ENCODE measurements at places on chromosomes 2 and 18.

GRCh38 chr2:96807127-96807471, 9.0 kb upstream of the CNNM3 start:
- peak overlapping the region; percentile 32 for H3K27ac ChIP-seq
- peak overlapping the region; percentile 17 for H3K4me3 ChIP-seq
- H3K27me3 ChIP-seq = no peaks in the 10 kb centered on the region
- no peak for DNase-seq

GRCh38 chr2:120503206-120503792, 157.4 kb downstream of the INHBB start:
- no peak overlapping the region for H3K27ac ChIP-seq
- no peak overlapping the region for H3K4me3 ChIP-seq
- DNase-seq = no peak
- no peaks in the 10 kb centered on the region for H3K4me1 ChIP-seq
- H3K27me3 ChIP-seq = no peaks in the 10 kb centered on the region
- H3K36me3 ChIP-seq = no peaks in the 10 kb centered on the region

DNA sequence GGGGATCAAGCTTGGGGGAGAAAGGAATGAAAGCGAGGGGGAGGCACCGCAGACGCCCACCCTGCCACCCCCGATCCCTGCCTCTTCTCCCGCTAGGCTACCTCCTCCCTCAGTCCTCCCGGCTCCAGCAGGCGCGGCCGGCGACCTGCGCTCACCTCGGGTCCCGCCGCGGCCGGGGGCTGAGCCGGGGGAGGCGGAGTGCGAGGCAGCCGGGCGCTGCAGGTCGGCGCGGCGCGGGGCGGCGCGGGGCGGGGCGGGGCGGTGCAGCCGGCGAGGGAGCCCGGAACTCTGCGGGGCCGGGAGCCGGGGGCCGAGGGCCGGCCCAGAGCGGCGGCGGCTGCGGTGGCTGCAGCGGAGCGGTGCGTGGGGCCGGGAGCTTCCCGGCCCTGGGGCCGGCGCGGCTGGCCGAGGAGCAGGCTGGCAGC, 477 bp downstream of the ACVR1 start:
- H3K4me3 ChIP-seq = peak overlapping the region; percentile 66
- no peak overlapping the region for H3K27ac ChIP-seq
- no peaks in the 10 kb centered on the region for H3K27me3 ChIP-seq
- peaks cover 35% of the 10 kb centered on the region for H3K4me1 ChIP-seq
- no peak for DNase-seq
- no peaks in the 10 kb centered on the region for H3K36me3 ChIP-seq

GRCh38 chr18:36296650-36297416, 680 bp upstream of the FHOD3 start:
- H3K4me1 ChIP-seq = peaks cover 9% of the 10 kb centered on the region
- peaks cover 72% of the 10 kb centered on the region for H3K27me3 ChIP-seq
- no peak for DNase-seq
- no peaks in the 10 kb centered on the region for H3K36me3 ChIP-seq

- H3K4me3 ChIP-seq = no peak overlapping the region
- no peaks in the 10 kb centered on the region for H3K36me3 ChIP-seq
- DNase-seq = no peak
- H3K4me1 ChIP-seq = no peaks in the 10 kb centered on the region
- no peaks in the 10 kb centered on the region for H3K27me3 ChIP-seq
Measured at GRCh38 chr2:111685342-111685741, 198.7 kb downstream of the ANAPC1 start.

- H3K4me1 ChIP-seq = no peaks in the 10 kb centered on the region
- no peaks in the 10 kb centered on the region for H3K27me3 ChIP-seq
- no peak for DNase-seq
- no peaks in the 10 kb centered on the region for H3K36me3 ChIP-seq
- H3K27ac ChIP-seq = no peak overlapping the region
Measured at GRCh38 chr2:179344970-179345369, 80.3 kb upstream of the SESTD1 start.

DNA sequence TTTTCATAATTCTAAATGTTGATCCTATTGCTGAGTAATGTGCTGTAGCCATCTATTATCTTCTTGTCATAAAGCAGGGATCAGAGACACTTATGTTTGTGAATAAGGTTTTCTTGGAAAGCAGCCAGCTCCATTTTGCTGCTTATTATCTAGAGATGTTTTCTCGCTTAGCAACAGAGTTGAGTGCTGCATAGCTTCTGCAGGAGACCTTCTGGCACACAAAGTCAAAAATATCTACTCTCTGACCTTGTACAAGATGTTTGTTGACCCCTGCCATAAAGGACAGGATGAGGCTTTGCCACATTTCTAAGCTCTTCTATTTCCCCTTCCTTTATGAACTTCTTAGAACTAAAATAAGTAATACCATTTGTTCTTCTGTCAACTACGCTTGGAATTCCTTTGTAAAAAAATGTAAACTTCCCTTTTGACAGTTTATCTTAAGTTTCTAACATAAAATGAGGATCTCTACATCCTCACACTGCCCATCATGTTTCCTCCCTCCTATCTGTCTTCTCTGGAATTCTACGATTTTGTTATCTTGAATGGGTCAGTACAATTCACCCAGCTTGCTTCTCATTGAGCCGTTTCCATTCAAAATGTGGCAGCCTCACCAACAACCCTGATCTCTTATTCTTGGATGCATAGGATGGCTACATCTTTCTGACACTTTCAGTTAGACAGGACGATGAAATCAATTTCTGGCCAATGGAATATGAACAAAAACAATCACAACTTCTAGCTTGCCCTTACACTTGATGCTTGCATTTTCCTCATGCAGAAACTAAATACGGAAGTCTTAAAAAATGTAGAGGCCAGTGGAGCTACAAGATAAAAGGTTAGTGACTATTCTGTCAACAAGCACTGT, 1377.0 kb downstream of the SUCLG1 start:
- no peak overlapping the region for H3K27ac ChIP-seq
- H3K27me3 ChIP-seq = no peaks in the 10 kb centered on the region
- no peak for DNase-seq
- H3K4me3 ChIP-seq = no peak overlapping the region

DNA sequence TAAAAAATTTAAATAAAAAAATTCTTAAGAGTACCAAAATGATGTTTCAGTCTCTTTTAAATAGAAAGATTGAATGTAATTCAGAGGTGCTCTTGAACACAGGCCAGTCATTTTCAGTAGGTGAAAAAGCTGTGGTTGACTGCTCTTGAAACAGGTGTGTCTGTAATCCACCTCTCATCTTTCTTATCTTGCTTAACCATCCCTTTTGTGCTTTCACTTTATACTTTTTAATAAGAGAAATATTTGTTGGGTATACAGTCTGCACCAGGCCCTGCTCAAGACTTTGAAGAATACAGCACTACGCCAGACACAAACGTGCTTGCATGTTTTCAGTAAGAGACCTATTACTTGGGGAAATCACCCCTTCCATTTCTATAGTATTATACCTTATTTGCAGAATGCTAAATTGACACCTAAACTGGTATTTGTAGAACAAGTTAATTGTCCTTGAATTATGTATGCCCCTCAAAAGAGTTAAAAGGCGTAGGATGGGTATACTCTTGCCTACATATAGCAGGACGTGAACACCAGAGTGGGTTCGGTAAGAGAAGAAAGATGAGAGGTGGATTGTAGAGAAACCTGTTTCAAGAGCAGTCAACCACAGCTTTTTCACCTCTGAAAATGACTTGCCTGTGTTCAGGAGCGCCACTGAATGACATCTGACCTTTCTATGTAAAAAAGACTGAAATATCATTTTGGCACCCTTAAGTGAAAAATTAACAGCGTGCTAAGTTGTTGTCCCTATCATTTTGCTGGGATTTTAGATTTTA, 4.0 kb upstream of the RTN4 start:
- no peaks in the 10 kb centered on the region for H3K27me3 ChIP-seq
- no peak overlapping the region for H3K4me3 ChIP-seq
- peaks cover 13% of the 10 kb centered on the region for H3K4me1 ChIP-seq
- no peak for DNase-seq

DNA sequence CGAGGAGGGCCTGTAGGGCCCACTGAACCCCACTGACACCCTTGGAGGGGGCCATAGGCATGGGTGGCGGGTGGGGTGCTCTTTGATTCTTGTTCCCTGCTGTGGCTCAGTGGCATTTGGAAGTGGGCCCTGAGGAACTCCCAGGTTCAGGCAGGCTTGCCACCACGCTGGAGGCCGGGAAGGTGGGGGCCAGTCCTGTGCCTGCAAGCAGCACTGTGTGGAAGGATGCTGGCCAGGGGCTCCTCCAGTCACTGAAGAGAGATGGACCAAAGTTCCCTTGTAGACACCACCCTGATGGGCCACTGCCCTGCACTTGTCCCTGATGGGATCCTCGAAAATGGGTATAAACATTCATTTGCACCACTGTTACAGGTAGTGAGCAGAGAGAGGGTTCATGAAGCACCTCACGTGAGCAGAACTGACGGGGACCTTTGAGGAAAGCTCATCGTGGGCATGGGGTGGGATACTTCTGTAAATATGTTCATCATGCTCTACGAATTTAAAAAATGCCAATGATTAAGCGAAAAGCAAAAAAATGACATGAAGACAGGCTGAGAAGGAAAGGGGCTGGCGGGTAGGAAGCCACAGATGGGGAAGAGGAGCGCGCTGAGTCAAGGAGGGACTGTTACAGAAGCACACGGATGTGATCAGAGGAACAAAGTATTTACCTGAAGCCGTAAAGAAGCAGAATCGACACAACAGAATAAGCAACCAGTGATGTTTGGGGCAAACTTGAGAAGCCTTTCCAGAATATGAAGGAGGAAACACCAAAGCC, 45.2 kb upstream of the ASB1 start:
- no peak overlapping the region for H3K27ac ChIP-seq
- no peak overlapping the region for H3K4me3 ChIP-seq
- no peak for DNase-seq
- H3K36me3 ChIP-seq = no peaks in the 10 kb centered on the region
- H3K27me3 ChIP-seq = no peaks in the 10 kb centered on the region

DNA sequence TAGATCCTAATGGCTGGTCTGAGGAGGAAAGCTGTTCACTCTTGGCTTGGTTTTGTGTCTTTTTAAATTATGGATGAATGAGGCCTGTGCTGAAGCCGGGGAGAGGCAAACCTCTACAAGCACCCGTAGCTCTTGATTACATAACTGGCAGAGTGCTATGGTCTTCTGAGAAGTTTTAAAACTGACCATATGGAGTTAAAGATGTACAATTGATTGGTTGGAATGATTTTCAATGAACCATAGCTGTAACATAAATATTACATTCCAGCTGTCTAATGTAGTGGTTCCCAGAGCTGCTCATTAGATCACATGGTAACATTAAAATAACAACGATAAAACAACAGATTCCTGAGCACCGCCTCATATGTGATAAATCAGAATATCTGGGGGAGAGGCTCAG, 71.1 kb upstream of the MAP4K3 start:
- H3K27ac ChIP-seq = no peak overlapping the region
- no peaks in the 10 kb centered on the region for H3K4me1 ChIP-seq
- H3K4me3 ChIP-seq = no peak overlapping the region
- no peaks in the 10 kb centered on the region for H3K27me3 ChIP-seq
- no peaks in the 10 kb centered on the region for H3K36me3 ChIP-seq

DNA sequence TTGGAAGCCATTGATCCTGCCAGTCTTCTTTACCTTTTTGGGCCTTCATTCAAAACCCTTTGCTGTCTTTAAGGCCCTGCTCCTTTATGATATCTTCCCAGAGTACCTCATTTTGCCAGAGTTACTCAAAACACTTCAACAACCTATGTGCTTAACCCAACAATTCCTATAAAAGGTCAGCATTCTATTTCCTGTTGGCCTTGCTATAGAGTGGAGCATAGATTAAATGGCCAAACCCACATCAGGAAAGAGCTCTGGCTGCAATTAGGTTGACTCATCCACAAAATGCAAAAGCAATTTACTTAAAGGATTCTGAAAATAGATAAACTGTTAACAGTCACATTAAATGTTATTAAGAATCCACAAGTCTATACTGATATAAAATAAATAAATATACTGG, 21.2 kb downstream of the MRPL33 start:
- H3K27ac ChIP-seq = no peak overlapping the region
- H3K27me3 ChIP-seq = no peaks in the 10 kb centered on the region
- H3K36me3 ChIP-seq = no peaks in the 10 kb centered on the region
- no peaks in the 10 kb centered on the region for H3K4me1 ChIP-seq

DNA sequence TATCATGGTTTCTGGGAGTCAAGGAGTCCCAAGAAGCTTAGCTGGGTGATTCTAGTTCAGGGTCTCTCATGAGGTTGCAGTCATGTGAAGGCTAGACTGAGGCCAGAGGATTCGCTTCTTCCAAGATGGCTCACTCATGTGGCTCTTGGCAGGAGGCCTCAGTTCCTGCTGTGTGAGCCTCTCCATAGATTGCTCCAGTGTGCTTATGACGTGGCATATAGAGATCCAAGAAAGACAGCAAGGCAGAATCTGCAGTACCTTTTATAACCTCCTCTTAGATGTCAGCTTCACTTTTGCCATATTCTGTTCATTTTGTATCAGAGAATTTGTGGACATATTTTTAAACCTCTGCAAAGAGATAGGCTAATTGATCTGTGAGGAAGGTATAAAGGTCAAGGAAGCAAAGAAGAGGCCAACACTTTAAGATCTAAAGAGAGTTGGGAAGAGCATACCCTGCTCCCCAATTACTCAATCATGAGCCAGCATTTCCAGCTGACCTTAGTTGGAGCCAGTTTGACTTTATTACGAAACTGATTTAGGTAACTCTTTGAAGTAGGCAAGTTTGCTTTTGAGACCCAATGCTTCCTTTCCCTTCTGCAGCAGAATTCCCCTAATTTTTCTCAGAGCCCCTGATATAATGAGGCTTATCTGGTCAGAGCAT, 134.7 kb downstream of the EML6 start:
- no peaks in the 10 kb centered on the region for H3K36me3 ChIP-seq
- H3K4me1 ChIP-seq = no peaks in the 10 kb centered on the region
- no peak for DNase-seq
- H3K27ac ChIP-seq = no peak overlapping the region
- H3K27me3 ChIP-seq = no peaks in the 10 kb centered on the region

- no peak overlapping the region for H3K4me3 ChIP-seq
- no peaks in the 10 kb centered on the region for H3K4me1 ChIP-seq
- no peak for DNase-seq
- H3K27me3 ChIP-seq = no peaks in the 10 kb centered on the region
- no peaks in the 10 kb centered on the region for H3K36me3 ChIP-seq
Measured at GRCh38 chr18:76602191-76602590, 107.1 kb upstream of the ZNF516 start.

GRCh38 chr2:60719331-60719730, 36.7 kb upstream of the PAPOLG start:
- H3K4me3 ChIP-seq = no peak overlapping the region
- H3K36me3 ChIP-seq = no peaks in the 10 kb centered on the region
- no peaks in the 10 kb centered on the region for H3K27me3 ChIP-seq
- H3K4me1 ChIP-seq = no peaks in the 10 kb centered on the region
- H3K27ac ChIP-seq = no peak overlapping the region

- no peak for DNase-seq
- H3K4me3 ChIP-seq = no peak overlapping the region
- no peaks in the 10 kb centered on the region for H3K27me3 ChIP-seq
- H3K4me1 ChIP-seq = no peaks in the 10 kb centered on the region
- no peak overlapping the region for H3K27ac ChIP-seq
Measured at GRCh38 chr18:70127359-70127758, 78.1 kb downstream of the RTTN start.

GRCh38 chr2:79155826-79156476, 3.6 kb downstream of the REG3A start:
- H3K36me3 ChIP-seq = no peaks in the 10 kb centered on the region
- no peaks in the 10 kb centered on the region for H3K27me3 ChIP-seq
- DNase-seq = no peak

- H3K27ac ChIP-seq = no peak overlapping the region
- H3K36me3 ChIP-seq = no peaks in the 10 kb centered on the region
- no peaks in the 10 kb centered on the region for H3K27me3 ChIP-seq
Measured at GRCh38 chr2:4427083-4427482, 723.7 kb downstream of the DCDC2C start.
